Prostate gland (tissue), 2 donors: ENCODE measurements at places on chromosomes 5 and 9. TPM values are rescaled to one million over a fixed set of nuclear protein-coding genes. Genes with fewer than 3 reads are reported as not detected.

Gene SLC6A18
- total RNA-seq: not detected

Gene TNFSF15
- 1.7 TPM for total RNA-seq

Gene UGCG
- 23.9 TPM for total RNA-seq

Gene PCA3
- total RNA-seq: 0.14 TPM

Gene OLFML2A
- total RNA-seq: 16.7 TPM

DNA sequence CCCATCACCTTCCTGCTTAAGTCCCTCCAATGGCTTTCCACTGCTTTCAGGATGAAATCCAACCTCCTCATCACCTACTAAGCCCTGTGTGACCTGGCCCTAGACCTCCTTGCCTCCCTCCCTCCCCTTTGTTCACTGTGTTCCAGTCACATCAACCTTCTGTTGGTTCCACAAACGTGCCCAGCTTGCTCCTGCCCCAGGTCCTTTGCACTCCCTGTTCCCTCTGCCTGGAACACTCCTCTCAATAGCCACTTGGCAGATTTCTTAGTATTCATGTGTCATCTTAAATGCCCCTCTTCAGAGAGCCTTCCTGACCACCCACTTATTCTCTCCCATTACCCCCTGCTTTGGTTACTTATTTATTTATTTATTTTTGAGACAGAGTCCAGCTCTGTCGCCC, 24.1 kb upstream of the STXBP1 start:
- no peak overlapping the region for H3K4me3 ChIP-seq
- H3K27ac ChIP-seq: no peak overlapping the region
- no peak for DNase-seq
- H3K4me1 ChIP-seq: peaks cover 6% of the 10 kb centered on the region
- no peaks in the 10 kb centered on the region for H3K36me3 ChIP-seq
- H3K27me3 ChIP-seq: no peaks in the 10 kb centered on the region

GRCh38 chr5:180133971-180134508, 62.5 kb upstream of the RNF130 start:
- H3K27me3 ChIP-seq: no peaks in the 10 kb centered on the region
- no peak overlapping the region for H3K4me3 ChIP-seq
- no peaks in the 10 kb centered on the region for H3K36me3 ChIP-seq
- no peak for DNase-seq
- H3K27ac ChIP-seq: no peak overlapping the region

- H3K4me1 ChIP-seq: no peaks in the 10 kb centered on the region
- H3K27ac ChIP-seq: no peak overlapping the region
- no peaks in the 10 kb centered on the region for H3K27me3 ChIP-seq
- no peak overlapping the region for H3K4me3 ChIP-seq
- DNase-seq: no peak
- no peaks in the 10 kb centered on the region for H3K36me3 ChIP-seq
Measured at GRCh38 chr5:89513299-89514044, 630.5 kb upstream of the MEF2C start.

- no peak for DNase-seq
- no peaks in the 10 kb centered on the region for H3K36me3 ChIP-seq
Measured at GRCh38 chr9:35273591-35273990, 111.8 kb downstream of the UNC13B start.

GRCh38 chr5:24509943-24510342, 134.8 kb downstream of the CDH10 start:
- no peak for DNase-seq
- H3K4me1 ChIP-seq: no peaks in the 10 kb centered on the region
- no peak overlapping the region for H3K27ac ChIP-seq
- H3K4me3 ChIP-seq: no peak overlapping the region
- H3K27me3 ChIP-seq: no peaks in the 10 kb centered on the region
- no peaks in the 10 kb centered on the region for H3K36me3 ChIP-seq

GRCh38 chr5:62152394-62153087, 153.5 kb upstream of the KIF2A start:
- DNase-seq: no peak
- H3K27me3 ChIP-seq: no peaks in the 10 kb centered on the region
- no peak overlapping the region for H3K4me3 ChIP-seq
- H3K27ac ChIP-seq: no peak overlapping the region
- no peaks in the 10 kb centered on the region for H3K36me3 ChIP-seq

- no peak overlapping the region for H3K27ac ChIP-seq
- H3K4me3 ChIP-seq: no peak overlapping the region
- no peaks in the 10 kb centered on the region for H3K36me3 ChIP-seq
Measured at GRCh38 chr5:167511276-167511675, 780.2 kb upstream of the WWC1 start.

DNA sequence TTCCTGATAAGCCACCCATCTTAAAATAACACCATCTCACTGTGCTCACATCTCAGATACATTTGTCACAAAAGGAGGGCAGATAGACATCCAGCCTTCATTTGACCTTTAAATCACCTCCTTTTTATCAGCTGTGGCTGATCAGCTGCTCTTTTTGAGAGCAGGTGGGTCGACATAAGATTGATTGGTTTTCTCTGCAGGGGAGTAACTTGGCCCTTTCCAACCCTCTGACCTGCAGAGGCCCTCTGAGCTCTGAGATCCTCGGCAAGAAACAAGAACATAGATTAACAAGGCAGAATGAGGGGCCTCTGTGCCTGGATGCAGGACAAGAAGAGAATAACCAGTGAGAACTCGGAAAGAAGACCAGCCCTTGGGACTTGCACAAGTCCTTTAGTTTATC, 33.5 kb upstream of the GLRA1 start:
- no peaks in the 10 kb centered on the region for H3K4me1 ChIP-seq
- no peaks in the 10 kb centered on the region for H3K36me3 ChIP-seq
- no peak overlapping the region for H3K27ac ChIP-seq
- no peaks in the 10 kb centered on the region for H3K27me3 ChIP-seq
- no peak for DNase-seq

- H3K4me3 ChIP-seq: no peak overlapping the region
- no peaks in the 10 kb centered on the region for H3K4me1 ChIP-seq
- DNase-seq: no peak
- no peaks in the 10 kb centered on the region for H3K27me3 ChIP-seq
- H3K27ac ChIP-seq: no peak overlapping the region
- H3K36me3 ChIP-seq: no peaks in the 10 kb centered on the region
Measured at GRCh38 chr9:84079994-84080393, 99.4 kb downstream of the RMI1 start.

DNA sequence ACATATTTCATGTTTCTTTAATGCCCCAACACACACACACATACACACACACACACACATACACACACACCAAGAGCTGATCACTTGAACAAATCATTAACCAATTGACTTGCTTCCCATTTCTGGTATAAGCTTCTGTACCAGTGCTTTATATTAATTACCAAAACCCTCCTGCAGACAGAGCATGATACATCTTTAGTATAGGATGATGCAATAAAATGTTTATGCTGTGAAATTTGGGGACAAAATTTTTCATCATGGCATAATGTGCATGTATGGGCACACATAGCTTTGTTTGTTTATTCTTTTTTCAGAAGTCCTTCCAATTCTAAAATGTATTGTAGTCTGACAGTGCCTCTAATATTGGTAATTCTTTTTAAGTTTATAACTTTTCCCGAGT, 34.5 kb downstream of the SLC1A3 start:
- no peaks in the 10 kb centered on the region for H3K4me1 ChIP-seq
- H3K27ac ChIP-seq: no peak overlapping the region
- no peak overlapping the region for H3K4me3 ChIP-seq
- no peak for DNase-seq

DNA sequence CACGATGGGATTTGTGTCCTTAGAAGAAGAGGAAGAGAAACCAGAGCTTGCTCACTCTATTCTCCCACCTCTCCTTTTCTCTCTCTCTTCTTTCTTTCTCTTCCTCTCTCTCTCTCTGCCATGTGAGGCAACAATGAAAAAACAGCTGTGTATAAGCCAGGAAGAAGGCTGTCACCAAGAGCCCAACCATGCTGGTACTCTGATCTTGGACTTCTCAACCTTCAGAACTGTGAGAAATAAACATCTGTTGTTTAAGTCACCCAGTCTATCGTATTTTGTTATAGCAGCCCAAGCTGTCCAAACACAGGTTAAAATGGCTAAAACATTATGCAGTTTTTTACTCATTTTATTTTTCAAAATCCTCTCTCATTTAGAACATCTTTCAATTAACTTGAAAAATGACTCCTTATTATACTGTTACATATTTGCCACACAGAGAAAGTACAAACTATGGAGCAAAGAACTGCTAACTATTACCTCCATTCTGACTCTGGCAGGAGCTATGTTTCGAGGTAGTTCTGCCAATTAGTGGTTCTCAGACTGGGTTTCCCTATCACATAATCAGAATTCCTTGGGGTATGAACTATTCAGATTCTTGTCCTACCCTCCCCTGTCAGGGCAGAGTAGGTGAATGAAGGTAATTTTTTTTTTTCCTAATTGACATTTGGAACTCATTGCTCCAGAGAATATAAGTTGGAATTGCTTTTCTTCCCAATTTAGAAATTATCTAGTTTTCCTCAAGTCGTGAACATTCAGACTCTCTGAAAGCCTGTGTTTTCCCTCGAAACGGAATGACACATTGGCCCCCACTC, 434.6 kb downstream of the ENC1 start:
- H3K4me3 ChIP-seq: no peak overlapping the region
- no peak overlapping the region for H3K27ac ChIP-seq
- no peak for DNase-seq

GRCh38 chr9:134058716-134059115, 9.1 kb downstream of the BRD3 start:
- no peak for DNase-seq
- no peaks in the 10 kb centered on the region for H3K36me3 ChIP-seq
- no peak overlapping the region for H3K4me3 ChIP-seq
- no peaks in the 10 kb centered on the region for H3K27me3 ChIP-seq
- H3K27ac ChIP-seq: no peak overlapping the region

- H3K36me3 ChIP-seq: no peaks in the 10 kb centered on the region
- DNase-seq: no peak
- H3K4me3 ChIP-seq: no peak overlapping the region
- no peak overlapping the region for H3K27ac ChIP-seq
- H3K27me3 ChIP-seq: no peaks in the 10 kb centered on the region
- H3K4me1 ChIP-seq: no peaks in the 10 kb centered on the region
Measured at GRCh38 chr5:165576678-165577275, 2071.4 kb downstream of the MAT2B start.

DNA sequence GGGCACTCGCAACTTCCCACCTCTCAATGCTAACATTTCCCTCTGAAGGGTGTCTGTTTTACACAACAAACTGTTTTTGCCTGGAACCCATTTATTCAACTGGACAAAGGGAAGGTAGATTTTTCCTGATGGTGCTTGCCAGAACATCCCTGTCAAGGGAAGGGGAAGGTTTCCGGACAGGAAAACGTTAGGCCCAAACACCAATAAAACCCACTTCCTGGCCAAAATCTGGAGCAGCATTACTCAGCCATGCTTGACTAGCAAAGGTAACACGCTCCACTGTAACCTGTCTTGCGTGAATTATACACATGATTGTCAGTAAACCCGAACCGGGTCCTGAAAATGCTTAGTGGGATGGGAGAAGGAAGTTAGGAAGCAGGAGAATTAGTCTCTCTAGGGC, 90.2 kb downstream of the SAXO1 start:
- no peaks in the 10 kb centered on the region for H3K4me1 ChIP-seq
- no peak overlapping the region for H3K27ac ChIP-seq
- H3K4me3 ChIP-seq: no peak overlapping the region
- no peak for DNase-seq
- H3K36me3 ChIP-seq: no peaks in the 10 kb centered on the region

- H3K27me3 ChIP-seq: no peaks in the 10 kb centered on the region
- no peaks in the 10 kb centered on the region for H3K36me3 ChIP-seq
- H3K4me1 ChIP-seq: peaks cover 9% of the 10 kb centered on the region
- H3K4me3 ChIP-seq: no peak overlapping the region
- no peak for DNase-seq
- H3K27ac ChIP-seq: no peak overlapping the region
Measured at GRCh38 chr5:32326216-32326772, 13.6 kb upstream of the MTMR12 start.
